ENCODE measurements at places on chromosomes 3 and 15.
A peak's percentile ranks its signal among the peaks of the same experiment; 100 is the strongest.

- DNase-seq: peak; percentile 92
Observed at GRCh38 chr15:65028921-65029735, at the start of gene MTFMT. TSS of gene MTFMT (minus strand) at chr15:65029639. CDS start at chr15:65029613, 26 bp downstream.

GRCh38 chr3:43506644-43507043, 115.2 kb downstream of the ANO10 start:
- DNase-seq: no peak

DNA sequence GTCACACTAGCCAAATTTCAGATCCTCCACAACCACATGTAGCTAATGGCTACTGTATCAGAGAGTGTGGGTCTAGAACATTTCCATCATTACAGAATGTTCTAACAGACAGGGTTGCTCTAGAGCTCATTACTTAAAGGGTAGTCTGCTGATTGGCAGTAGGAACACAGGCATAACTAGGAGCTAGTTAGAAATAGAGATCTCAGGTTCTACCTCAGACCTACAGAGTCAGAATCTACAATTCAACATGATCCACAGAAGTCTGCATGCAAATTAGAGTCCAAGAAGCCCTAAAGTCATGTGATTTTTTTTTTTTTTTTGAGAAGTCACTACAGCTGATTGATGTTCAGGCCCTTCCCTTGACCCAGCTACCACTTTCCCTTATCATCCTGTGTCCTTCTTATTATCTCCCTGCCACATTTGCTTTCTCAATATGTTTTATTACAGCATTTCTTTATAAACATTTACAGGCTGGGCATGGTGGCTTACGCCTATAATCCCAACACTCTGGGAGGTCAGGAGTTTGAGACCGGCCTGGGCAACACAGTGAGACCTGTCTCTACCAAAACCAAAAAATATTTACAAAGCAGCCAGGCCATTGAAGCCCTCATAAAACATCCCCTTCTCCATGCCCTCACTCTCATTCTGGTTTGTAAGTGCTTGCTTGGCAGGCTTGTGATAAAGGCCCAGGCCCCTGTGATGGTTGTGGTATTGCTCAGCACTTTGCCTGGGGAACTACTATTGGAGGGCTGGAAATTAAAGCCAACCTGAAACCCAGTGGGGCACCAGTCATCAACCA, 3.8 kb upstream of the ABHD5 start:
- DNase-seq: no peak

DNA sequence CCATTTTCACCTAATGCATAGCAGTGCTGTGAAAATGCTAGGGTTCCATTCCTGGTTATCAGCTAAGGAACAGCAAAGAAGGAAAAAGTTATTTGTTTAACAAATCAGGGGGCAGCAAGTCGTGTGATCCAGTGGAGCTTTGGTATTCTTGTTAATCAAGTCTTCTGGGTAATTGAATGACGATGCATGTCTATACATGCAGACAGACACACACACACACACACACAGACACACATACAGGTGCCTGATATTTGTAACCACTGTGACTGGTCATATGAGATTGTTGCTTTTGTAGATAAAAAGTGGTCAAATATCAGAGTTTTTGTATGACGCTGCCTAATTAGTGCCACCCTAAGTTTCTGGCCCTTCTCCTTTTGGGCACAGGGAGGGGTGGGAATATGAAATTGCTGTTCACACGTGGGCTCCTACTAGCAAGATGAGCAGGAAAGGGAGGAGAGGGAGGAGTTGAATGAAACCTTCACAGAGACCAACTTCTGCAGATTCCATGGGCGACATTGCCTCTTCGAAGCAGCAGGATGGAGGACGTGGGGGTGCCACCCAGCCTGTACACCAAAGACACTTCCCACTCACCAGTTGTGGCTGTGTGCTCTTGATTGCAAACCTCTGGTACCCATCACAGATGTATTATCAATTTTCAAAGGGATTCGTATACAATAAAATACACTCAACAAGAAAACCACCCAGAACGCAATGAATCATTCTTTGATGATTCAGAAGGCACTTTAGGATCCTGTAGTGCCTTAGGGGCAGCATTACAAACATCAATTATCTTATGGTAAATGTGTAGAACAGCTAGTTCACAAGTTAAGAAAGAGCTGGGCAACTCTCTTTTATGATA, 281.9 kb upstream of the ICE2 start:
- DNase-seq: no peak

DNA sequence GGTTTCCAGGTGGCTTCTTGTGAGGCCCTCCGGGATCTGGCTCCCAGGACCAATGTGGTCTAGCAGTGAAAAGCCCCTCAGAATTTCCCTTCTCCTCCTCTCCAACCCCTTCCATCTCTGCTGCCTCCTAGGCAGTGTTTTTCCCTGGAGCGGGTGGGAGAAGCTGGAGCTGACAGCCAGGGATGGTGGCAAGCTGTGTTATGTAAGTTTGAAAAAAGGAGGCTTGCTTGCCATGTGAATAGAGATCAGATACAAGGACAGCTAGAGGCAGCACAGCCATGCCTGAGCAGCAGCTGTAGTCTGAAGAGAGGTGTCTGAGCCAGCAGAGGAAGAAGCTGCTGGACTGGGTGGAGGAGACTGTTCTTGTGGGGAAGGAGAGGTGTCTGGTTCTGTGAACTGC, 20.6 kb downstream of the SNAPC5 start:
- no peak for DNase-seq

- no peak for DNase-seq
Observed at GRCh38 chr3:22372292-22373062, 621.5 kb upstream of the ZNF385D start.

DNA sequence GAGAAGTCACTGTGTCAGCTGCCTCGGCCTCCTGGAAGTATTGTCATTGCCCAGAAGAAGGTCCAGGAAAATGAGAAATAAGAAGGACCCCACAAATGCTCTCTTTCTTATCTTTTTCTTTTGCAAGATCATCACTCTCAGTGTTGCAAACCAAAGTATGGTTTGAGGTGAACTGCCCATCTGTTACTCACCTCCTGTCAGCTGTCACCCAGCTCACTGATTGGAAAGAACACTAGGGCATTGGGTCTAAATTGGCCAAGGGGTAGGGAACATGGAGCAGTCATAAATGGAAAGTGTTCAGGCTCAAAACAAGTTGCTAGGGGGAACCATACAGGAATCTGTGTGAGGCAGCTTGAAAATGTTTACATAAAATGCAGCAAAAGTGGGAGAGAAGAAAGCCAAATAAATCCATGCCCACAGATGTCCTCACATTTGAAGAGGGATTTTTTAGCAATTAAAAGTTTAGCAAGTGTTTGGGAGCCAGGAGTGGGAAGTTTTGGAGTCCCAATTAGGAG, 431.2 kb upstream of the THBS1 start:
- DNase-seq: no peak

- DNase-seq: no peak
Observed at GRCh38 chr3:73571238-73571794, 53.4 kb downstream of the PDZRN3 start.

- DNase-seq: no peak
Observed at GRCh38 chr3:61464518-61465140, 96.7 kb upstream of the PTPRG start.

- no peak for DNase-seq
Observed at GRCh38 chr3:107718547-107718946, 195.8 kb downstream of the BBX start.

DNA sequence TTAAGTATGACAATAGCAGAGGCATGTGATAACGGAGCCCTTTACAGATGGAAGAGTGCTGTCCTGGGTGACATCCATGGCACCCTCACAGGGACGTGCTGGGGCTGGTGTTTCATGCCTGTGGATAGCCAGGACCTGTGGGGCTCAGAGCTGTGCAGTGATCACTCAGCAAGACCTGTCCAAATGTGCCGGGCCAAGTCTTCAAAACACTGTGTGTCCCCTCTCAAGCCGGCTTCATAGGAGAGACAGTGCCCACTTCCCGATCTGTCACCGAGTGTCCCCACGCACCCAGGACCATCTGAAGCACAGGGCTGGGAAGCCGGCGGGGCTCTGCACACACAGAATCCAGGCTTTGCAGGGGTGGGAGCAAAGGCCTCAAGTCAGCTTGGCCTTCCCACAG, 217.2 kb upstream of the IGF1R start:
- DNase-seq: no peak

DNA sequence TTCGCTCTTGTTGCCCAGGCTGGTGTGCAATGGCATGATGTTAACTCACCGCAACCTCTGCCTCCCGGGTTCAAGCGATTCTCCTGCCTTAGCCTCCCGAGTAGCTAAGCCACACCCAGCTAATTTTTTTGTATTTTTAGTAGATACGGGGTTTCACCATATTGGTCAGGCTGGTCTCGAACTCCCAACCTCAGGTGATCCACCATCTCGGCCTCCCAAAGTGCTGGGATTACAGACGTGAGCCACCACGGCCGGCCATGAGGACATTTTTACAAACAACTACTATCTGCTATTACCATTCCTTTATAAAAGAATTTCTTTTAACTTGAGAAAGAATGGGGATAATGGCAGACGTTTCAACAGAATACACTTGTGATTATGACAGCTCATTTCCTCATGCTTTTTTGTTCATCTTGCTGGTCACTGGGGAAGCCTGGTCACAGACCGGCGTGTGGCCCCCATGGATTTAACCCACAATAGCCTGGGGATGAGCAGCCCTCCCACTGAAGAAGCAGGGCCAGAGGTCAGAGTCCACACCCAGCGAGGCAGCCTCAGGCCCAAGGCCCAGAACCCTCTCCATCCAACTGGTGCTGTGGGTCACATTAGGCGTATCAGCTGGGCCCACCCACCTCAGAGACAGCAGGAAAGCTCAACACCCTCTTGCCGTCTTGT, 112.0 kb downstream of the LIPC start:
- no peak for DNase-seq

- peak; percentile 22 for DNase-seq
Observed at GRCh38 chr3:40623567-40623966, 98.8 kb downstream of the ZNF621 start.

DNA sequence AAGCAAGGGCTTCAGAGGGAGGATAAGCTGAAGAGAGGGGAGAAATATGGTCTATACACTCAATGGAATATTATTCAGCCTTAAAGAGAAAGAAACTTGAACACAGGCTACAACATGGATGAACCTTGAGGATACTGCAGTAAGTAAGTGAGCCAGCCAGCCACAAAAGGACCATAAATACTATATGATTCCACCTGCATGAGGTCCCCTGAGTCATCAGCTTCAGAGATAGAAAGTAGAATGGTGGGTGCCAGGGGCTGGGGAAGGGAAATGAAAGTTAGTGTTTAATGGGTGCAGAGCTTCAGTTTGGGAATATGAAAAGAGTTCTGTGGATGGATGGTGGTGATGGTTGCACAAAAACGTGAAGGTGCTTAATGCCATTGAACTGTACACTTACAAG, 68.4 kb upstream of the SEC13 start:
- no peak for DNase-seq

DNA sequence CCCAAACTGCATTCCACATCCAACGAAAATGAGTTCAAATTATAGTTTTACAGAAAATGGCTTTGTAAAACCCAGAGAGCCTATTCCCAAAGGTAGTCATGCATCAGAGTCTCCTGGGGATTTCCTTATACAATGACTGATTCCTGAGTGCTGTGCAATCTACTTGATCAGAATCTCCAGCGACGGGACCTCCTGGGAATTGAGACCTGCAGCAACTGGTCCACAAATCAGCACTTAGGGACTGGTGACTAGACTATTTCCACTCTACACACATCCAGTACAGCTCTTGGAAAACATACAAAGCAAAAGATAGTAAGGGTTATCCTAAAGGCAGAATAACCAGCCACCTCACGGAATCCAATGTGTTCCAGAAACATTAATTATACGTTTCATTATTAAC, 871.0 kb upstream of the CFAP20DC start:
- no peak for DNase-seq

GRCh38 chr3:157051591-157051990, 108.4 kb downstream of the CCNL1 start:
- no peak for DNase-seq

- DNase-seq: no peak
Observed at GRCh38 chr3:195768831-195769303, 42.9 kb downstream of the MUC4 start.

DNA sequence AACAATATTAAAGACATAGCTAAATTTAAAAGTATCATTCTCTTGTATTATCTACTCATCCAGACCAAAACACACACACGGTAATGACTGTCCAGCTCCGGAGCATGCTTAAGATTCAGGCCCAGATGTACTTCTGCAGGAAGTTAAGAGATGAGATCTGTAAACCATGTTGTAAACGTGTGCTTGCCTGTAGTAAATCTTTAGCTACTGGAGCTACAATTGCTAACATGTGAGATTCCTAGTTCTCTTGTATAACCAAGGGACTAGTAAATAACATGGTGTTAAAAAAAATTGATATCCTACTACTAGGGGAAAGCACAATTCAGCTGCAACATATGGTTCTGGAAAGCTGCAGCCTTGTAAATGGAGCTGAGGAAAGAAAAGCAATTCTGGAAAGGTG, 651.7 kb upstream of the CCDC54 start:
- no peak for DNase-seq

GRCh38 chr3:56477646-56478045, 9.4 kb upstream of the ERC2 start:
- no peak for DNase-seq

DNA sequence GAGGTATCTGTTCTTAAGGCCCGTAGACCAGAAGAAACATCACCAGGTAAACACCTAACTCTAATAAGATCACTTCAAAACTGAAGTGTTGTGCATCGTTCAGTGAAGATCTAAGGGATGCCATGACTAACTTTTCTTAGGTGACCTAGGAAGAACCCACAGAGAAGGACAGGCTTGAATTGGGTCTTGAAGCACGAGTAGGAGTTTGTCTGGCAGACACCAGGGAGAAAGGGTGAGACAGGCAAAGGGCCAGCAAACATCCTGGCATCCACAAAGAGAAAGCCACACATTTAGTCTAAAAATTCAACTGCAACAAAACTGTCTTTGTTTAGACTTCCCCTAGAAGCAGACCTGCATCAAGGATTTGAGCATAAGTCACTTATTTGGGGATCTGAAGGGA, 15.5 kb upstream of the CMTM8 start:
- DNase-seq: no peak

- no peak for DNase-seq
Observed at GRCh38 chr15:87579537-87579936, 677.0 kb downstream of the NTRK3 start.

GRCh38 chr3:153051427-153052095, 110.5 kb upstream of the RAP2B start:
- peak; percentile 72 for DNase-seq

- DNase-seq: no peak
Observed at GRCh38 chr3:55570271-55570711, 83.2 kb upstream of the WNT5A start.

GRCh38 chr15:53716909-53717876, 42.3 kb downstream of the WDR72 start:
- peak; percentile 9 for DNase-seq

DNA sequence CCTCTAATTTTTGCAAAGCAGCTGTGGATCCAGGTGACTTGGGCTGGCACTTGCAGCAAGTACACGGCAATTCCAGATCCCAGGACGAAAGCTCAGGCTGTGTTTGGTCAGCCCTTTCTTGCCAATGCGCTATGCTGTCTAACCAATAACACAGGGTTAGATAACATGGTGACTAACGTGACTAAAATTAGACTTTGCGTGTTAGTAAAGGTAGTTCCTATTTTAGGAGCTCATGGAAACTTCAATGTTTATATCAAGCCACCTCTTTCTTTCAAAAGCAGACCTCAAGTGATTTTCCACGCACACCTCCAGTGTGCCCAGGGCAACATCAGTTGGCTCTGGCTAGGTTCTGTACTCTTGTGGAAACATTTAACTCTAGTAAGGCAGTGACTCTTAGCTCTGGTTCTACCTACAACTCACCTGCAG, 32.5 kb downstream of the CDCP1 start:
- no peak for DNase-seq

- no peak for DNase-seq
Observed at GRCh38 chr3:172323894-172324610, 124.2 kb downstream of the GHSR start.
